ENCODE measurements at places on chromosomes 1 and 21.

GRCh38 chr1:67843746-67844145, 10.5 kb upstream of the GNG12 start:
- no peak for DNase-seq

GRCh38 chr1:16979475-16980327, 719 bp downstream of the MFAP2 start:
- no peak for DNase-seq

GRCh38 chr21:29390778-29391177, 92.1 kb downstream of the BACH1 start:
- no peak for DNase-seq

GRCh38 chr1:17287130-17287776, 20.7 kb upstream of the PADI4 start:
- no peak for DNase-seq

- no peak for DNase-seq
Measured at GRCh38 chr1:37890378-37891014, 31.1 kb upstream of the MTF1 start.

GRCh38 chr1:234722270-234722704, 112.3 kb upstream of the IRF2BP2 start:
- DNase-seq, result no peak

GRCh38 chr21:15415541-15416261, 314.1 kb upstream of the USP25 start:
- DNase-seq, result no peak

DNA sequence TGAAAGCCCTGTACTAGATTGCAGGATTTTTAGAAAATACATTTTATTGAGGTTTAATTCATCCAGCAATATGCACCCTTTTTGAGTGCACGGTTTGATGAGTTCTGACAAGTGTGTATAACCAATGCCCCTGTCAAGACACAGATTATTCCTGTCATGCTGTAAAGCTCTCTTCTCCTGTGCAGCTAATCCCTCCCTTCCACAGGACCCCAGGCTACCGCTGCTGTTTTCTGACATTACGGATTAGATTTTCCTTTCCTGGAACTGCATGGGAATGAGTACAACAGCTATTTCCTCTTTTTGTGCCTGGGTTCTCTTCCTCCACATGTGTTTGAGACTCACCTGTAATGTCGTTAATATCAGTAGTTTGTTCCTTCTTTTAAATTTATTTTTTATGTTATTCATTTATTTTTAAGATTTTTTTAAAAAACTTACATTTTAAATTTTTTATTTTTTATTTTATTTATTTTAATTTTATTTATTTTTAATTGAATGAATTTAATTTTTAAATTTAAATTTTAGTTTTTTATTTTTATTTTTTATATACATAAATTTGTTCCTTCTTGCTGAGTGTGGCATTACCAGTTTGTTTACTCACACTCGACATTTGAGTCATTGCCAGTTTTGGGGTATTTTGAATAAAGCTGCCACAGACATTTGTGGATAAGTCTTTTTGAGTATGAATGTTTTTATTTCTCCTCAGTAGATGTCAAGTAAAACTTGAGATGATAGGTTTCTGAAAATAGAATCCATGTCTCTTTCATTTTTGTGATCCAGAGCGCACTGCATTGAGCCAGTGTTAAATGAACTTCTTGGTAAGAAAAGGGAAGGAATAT, 79.0 kb upstream of the B3GALT5 start:
- no peak for DNase-seq

DNA sequence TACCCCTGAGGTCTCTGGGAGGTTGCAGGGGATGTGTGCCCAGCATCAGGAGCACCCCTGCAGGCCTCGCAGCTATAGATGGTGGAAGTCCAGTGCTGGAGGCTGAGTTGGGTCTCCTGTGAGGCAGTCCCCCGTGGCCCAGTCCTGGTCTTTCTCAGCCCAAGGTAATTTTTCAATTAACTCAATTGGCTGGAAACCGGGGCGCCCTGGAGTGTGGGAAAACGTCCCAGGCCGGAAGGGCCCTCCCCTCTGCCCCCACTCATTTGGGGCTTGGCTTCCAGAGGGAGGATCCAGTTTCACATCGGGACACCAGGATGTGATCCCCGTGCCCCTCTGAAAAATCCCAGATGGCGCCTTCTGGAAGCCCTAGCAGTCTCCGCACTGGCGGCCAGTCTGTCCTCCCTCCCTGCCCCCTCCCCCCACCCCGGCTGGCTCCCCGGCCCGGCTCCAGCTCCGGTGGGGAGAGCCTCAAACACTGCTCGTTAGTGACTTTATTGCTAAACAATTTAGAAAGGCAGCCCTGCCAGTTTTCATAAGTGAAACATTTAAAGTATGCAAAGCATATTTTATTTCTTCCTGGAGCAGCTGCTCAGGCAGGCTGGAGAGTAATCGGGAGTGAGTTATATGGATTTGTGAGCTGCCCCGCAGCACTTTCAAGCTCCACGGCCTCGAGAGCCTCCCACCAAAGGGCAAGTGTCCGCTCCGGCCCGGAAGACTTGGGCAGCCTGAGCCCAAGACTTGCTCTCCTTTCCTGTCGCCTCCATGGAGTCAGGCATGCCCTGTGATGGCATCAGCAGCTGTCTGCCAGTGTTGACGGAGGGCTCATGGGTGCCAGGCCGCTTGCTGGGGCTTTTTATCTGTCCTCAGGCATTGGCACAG, 208.2 kb upstream of the TMEM51 start:
- no peak for DNase-seq

DNA sequence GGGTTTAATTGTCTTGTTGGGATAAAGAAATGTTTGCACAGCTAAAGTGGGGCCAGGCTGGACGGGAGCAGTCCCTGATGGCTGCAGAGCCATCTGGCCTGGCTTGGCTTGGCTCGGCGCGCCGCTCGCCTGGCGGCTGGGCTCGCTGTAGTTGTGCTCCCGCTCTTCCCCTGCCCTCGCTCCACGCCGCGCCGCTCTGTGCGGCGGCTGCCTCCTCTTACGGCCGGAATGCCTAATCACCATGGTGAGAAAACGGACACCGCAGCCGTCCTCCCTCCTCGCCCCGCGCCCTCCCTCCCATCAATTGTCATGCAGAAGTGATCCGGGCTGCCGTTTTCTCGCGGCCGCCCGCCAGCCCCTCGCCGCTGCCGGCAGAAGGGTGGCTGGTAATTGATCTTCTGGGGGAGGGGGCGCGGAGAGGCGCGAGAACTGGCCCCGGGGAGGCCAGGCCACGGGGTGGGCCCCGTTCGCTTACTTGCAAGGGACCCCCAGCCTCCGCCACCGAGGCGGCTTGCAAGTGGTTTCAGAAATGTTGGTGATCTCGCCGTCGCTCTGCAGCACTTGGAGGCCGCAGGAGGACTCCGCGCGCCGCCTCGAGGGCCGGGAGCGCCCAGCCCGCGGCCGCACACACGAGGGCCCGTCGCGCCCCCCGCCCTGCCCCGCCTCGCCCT, 12.4 kb downstream of the RNF220 start:
- no peak for DNase-seq

- no peak for DNase-seq
Measured at GRCh38 chr1:193062698-193063463, 3.5 kb downstream of the RO60 start.

DNA sequence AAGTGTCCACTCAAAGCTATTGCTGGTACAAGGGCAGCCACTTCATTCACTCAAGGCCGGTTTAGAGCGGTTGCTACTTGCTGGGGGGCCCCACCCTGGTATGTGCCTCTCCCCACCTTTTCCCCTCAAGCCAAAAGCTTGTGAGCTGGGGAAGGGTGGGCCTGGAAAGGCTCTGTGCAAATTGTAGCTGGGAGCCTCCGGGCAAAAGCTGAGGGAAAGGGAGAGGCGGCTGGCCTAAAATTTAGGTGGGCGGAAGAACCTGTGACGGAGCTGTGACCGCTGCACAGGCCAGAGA, 306 bp upstream of the SH3D21 start:
- no peak for DNase-seq

- DNase-seq, result no peak
Measured at GRCh38 chr1:201044119-201044518, 20.6 kb upstream of the KIF21B start.

DNA sequence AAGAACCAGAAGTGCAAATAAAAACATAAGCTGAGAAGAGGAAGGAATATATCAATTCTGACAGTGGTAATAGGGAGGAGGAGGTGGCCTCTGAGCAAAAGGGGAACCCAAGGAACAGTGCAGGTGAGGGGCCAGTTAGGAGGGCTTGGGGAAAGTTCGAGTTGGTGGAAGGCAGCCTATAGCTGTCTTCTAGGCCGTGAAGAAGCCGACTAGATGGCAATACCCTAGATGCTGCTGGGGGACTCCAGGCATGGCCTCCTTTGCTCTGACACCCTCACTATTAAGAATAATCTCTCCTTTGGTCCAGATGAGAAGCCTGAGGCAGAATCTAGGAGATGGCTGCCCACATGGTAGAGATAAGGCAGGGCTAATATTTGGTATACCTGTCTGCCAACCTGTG, 351.1 kb upstream of the PLXNA2 start:
- no peak for DNase-seq

GRCh38 chr21:14617871-14618270, 71.8 kb upstream of the SAMSN1 start:
- DNase-seq, result no peak

DNA sequence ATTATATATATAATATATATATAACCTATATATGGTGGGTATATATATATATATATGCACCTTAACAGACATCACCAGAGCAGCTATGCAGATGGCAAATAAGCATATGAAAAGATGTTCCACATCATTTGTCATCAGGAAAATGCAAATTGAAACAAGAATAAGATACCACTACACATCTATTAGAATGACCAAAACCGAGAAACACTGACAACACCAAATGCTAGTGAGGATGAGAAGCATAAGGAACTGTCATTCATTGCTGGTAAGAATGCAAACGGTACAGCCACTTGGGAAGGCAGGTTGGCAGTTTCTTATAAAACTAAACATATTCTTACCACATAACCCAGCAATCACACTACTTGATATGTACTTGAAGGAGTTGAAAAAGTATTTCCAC, 219.8 kb upstream of the PRMT6 start:
- no peak for DNase-seq

GRCh38 chr21:17911628-17912027, 92.5 kb upstream of the C21orf91 start:
- no peak for DNase-seq

- no peak for DNase-seq
Measured at GRCh38 chr1:14494911-14495310, 103.6 kb upstream of the KAZN start.

GRCh38 chr1:170929412-170929834, 5.9 kb upstream of the MROH9 start:
- DNase-seq, result no peak

- DNase-seq, result no peak
Measured at GRCh38 chr1:231252336-231252735, 11.3 kb downstream of the GNPAT start.

DNA sequence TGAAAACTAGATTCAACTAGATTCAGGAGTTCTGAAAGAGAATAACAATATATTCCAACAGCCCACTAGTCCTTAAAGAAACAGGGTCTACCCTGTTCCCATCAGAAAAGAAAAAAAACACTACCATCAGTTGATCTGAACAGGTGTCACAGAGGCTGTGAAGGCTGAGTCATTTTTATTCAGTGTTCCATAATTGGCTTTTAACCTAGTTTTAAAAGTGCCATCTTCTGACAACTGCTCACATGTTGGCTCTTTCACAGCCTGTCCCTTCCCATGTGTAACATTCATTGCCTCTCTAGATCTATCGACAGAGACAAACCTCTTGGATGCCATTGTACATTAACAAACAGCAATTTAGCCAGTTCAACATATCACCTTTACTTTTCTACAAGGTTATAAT, 243.7 kb downstream of the TBX15 start:
- DNase-seq, result no peak

- DNase-seq, result no peak
Measured at GRCh38 chr1:99756598-99756997, 9.8 kb downstream of the FRRS1 start.

DNA sequence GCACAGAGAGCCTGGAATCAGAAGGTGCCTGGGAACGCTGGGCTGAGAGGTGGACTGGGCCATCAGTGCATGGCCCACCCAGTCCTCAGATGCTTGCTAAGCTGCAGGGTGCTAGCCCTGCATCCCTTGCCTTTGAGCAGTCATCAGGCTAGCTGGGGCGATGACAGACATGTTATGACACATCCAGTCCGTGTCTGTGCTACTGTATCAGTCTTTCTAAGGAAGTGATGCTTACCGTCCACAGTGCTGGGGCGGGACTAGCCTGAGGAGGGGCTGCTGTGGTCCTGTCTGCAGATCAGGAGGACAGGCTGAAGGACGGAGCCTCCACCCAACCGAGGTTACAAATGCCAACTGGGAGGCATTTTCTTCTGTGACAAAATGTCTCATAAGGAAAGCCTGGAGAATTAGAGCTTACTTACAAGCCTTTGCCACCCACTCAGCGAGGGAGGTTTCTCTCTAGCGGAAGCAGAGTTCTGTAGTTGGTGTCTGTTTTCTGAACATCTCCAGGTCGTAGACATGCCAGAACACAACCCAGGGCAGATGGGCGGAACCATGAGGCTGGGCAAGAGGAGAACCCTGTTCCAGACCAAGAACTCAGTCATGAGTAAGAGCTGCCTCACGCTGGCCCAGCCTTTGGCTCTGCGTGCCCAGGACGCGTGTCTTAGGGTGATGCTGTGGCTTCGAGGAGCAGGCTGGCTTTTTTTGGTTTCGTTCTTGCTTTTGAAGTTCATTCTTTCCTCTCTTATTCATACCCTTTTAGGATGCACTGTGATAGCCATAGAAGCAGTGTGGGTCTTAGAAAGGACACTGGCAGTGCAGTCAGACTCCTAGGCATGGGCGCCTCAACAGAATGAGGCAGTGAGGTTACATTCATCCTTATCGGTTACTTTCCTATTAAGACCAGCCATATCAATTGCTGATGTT, 14.3 kb downstream of the SLFNL1 start:
- DNase-seq, result no peak

DNA sequence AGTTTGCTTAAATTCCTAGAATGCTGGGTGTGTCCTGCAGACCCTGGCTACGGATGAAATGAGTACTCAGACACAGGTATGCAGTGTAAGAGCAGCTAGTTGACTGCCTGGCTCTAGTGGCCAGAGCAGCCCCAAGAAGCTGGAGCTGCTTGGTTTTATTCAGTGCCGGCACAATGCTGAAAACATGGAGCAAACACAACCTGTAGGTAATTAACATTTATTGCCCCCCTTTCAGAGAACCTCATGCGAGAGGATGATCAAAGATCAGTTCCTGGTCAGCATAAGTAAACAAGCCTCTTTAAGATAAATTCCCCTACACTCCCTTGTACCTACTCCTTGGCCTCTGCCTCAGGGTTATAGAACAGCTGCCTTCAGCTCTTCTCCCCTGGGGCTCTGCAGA, 43.2 kb downstream of the MRPS6 start:
- no peak for DNase-seq

- no peak for DNase-seq
Measured at GRCh38 chr1:185404291-185404690, 87.2 kb upstream of the IVNS1ABP start.

GRCh38 chr1:100217834-100218233, 31.8 kb downstream of the DBT start:
- no peak for DNase-seq

GRCh38 chr1:167987174-167987573, 50.3 kb upstream of the MPC2 start:
- DNase-seq, result no peak

DNA sequence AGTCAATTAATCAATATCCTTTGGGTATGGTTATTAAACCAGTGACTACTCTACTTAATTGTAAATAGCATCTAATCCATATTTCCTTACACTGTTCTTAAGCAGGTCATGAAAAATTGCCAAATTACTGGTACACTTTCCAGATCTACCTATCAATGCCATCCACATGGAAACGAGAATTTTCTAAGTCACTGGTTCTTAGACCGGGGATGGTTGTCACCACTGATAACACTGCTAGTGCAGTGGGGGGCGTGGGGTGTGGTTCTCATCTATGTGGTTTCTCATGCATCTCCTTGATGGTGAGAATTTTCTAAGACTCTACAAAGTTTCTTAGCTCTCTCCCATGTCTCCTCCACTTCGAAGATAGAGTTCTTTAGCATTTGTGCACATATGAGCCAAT, 63.7 kb upstream of the COG2 start:
- no peak for DNase-seq

Data from CD8-positive, alpha-beta memory T cell (primary cell).